ENCODE measurements at places on chromosomes 1 and 21.

DNA sequence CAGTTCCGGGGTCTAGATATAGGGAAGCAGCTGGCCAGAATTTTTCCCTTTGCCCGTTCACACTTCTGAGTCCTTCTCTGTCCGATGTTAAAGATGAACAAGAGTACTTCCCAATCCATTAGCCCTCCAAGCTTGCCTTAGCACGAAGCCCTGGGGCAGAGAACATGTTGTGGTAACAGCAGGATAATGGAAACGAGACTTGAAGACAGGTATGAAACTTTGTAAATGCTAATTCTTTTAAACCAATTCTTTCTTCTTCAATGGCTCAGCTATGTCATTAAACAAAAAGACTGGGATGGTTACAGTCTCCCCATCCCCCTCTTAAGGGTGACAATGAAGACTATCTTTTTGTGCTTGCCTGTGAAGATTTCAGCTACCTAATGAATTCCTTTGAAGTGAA, 218.5 kb downstream of the PLA2G4A start:
- no peak for DNase-seq

GRCh38 chr1:119602169-119602568, 45.9 kb downstream of the ZNF697 start:
- no peak for DNase-seq

- no peak for DNase-seq
Measured at GRCh38 chr1:103948526-103948925, 198.8 kb downstream of the AMY1C start.

- no peak for DNase-seq
Measured at GRCh38 chr1:6788946-6789345, 3.7 kb downstream of the CAMTA1 start.

DNA sequence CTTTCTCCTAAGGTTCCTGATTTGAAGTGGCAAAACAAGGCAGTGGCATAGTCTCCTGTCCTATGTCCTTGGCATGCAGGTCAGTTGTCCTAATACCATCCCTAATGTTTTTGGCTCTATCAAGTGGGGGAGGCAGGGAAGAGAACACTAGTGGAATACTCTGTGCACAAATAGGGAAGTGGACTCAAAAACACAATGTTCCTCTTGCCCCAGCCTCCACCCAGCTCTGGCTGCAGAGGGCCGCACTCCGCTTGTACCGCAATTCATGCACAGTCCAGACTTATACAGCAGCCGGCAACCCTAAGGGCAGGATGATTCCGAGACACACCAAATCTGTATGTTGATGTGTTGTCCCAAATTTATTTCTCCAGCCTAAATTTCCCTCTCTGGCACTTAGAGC, 14.5 kb downstream of the PLEKHO1 start:
- DNase-seq, result no peak

DNA sequence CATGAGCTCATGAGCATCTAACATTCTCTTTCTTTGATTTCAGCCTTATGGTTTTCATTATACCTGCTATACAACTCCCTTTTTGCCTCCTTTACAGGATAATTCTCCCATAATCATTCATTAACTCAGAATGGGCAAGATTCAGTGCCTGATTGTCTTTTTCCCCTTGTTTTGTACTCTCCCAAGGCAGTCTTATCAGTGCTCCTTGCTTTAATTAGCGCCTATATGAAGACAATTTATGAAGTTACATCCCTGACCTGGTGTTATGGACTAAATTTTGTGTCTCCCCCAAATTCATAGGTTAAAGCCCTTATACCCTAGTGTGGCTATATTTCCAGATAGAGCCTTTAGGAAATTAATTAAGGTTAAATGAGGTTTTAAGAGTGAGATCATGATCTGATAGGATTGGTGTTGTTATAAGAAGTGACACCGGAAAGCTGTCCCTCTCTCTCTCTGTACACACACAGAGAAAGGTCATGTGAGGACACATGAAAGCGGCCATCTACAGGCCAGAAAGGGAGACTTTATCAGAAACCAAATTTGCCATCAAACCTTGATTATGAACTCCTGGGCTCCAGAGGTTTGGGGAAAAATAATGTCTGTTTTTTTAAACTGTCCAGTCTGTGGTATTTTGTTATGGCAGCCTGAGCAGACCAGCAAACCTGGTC, 185.8 kb upstream of the CHODL start:
- no peak for DNase-seq

DNA sequence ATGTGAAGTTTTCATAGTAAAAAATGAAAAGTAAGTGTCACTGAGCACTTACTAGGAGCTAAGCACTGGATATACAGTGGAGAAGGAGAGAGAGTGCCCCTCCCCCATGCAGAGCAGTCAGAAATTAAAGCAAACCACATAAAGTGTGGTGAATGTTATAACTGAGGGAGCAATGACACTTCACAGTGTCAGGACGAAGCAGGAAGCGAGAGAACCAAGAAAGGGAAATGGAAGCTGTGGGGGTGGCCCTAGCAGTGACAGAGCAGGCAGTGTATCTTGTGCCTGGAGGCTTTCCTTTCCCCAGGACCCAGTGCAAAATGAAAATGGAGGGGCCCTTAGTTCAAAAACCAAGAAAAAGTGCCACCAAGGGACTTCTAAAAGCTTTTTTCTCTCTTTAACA, 21.5 kb upstream of the RCAN3 start:
- no peak for DNase-seq

DNA sequence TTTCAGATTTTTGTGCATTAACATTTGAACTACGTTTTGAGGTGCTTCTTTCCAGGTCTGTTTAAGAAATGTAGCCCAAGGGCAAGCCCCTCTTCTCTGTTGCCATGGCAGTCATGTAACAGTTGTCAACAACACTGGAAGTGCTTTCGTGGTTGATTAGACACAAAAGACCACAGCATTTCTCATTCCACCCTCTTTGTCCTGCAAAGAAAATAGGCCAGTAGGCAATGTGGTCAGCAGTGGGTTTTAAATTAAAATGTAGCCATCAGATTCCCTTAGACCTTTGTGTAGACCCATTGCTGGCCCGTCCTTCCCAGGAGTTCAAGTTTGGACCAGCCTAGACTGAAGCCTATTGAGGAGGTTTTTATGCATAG, 35.4 kb downstream of the VANGL1 start:
- no peak for DNase-seq

DNA sequence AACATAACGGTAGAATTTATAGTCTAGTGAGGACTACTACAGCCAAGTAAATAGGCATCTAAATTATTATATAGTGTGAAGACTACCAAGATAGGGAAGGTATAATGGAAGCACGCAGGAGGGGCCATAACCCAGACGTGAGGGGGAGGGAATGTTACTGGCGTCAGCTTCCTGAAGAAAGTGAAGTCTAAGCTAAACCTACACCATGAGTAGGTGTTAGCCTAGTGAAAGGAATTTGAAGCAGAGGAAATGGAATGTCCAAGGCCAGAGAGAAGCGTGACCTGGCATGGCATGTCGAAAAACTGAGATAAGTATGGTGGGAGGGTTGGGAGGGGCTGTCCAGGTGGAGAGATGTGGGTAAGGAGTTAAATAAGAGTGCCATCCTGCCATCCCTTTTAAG, 140.5 kb downstream of the SLC44A5 start:
- no peak for DNase-seq

DNA sequence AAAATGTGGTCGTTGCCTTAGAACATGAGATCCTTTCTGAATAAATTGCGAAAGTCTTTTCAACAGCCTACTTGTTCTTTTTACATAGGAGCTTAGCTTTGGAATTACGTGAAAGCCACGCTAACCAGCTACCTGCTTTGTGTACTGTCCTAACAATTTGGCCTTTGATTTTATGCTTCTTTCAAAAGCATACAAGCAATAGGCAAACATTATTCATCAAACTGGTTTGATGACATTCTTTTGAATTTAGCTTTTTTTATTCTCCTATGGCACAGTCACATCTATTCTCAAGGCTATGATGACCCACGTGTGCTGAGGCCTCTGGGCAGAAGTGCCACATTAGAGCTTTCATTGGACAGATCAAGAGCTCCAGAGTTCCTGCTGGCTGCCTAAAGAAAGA, 178.0 kb upstream of the DPT start:
- no peak for DNase-seq

DNA sequence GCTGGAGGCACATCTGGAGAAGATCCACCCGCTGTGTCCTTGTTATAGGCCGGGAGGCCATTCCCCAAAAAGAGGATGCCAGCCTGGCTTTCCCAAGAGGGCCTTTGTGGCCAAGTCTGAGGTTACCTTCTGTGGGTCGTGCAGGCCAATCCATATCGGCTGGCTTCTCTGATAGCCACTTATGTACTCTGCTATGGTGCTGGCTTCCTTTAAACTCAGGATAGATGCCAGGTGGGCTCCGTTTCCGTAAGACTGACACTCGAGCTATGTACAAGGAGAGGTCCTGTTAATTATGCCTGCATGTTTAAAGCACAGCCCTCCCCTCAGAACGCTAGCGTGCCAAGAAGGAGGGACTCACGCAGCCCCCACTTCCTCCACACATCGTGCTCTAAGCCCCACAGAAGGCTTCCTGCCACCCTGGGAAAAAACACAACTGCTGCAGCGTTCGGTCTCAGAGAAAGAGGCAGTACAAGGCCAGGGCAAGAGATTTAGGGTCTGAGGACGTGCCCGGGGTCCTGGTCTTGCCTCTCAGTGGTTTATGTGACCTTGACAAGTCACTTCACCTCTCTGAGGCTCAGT, 11.6 kb downstream of the REG4 start:
- no peak for DNase-seq

DNA sequence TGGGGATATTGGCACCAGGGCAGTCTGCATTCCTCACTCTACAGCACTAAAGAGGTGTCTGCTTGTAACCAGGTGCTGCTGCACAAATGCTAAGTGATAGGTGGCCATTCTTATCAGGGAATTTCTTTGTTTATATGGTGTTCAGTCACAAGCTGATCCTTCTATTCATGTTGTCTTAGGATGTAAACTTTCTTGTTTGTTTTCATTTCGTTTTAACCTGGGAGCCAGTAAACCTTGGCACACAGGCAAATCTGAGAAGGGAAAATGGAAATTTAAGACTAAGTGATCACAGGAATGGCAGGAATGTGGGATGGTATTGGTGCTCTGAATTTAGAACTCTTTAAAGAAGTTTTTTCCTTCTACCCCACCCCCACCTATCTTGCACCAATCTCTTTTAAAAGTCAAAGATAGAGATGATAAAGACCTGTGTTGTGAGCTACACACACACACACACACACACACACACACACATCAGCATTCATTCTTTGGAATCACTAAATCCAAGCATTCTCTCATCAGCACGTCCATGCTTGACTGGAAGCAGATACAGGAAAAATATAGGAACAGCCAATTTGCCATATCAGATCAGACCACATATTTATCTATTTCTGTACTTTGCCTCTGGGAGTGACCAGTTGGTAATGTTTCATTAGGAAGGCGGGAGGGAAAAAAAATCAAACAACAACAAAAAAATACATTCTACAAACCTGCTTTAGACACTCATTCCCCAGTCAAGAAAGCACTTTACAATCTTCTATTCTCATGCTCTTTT, 451.4 kb upstream of the ADGRL2 start:
- DNase-seq, result no peak

- DNase-seq, result no peak
Measured at GRCh38 chr1:160675641-160676410, 29.0 kb upstream of the SLAMF1 start.

GRCh38 chr1:169200319-169200718, 93.8 kb downstream of the ATP1B1 start:
- no peak for DNase-seq

Data from lower leg skin (tissue), 4 donors.